ENCODE measurements at places on chromosomes 2 and 18.
A peak's percentile ranks its signal among the peaks of the same experiment; 100 is the strongest.

DNA sequence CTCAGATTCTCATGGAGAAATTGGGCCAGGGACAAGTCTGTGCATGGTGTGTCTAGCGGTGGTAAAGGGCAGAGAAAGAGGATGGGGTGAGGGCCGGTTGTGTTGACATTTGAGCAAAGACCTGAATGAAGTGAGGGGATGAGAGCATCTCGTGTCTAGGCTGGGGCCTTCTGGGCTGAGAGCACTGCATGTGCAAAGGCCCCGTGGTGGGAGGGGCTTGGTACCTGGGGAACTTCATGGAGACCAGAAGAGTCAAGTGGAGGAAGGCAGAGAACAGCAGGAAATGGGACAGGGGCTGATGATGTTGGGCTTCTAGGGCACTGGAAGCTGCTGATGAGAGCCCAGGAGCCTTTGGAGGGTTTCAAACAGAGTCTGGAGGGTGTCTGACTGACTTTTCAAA is 76.8 kb downstream of the SH3BP4 start:
- H3K27ac ChIP-seq: no peak overlapping the region
- no peak for DNase-seq

DNA sequence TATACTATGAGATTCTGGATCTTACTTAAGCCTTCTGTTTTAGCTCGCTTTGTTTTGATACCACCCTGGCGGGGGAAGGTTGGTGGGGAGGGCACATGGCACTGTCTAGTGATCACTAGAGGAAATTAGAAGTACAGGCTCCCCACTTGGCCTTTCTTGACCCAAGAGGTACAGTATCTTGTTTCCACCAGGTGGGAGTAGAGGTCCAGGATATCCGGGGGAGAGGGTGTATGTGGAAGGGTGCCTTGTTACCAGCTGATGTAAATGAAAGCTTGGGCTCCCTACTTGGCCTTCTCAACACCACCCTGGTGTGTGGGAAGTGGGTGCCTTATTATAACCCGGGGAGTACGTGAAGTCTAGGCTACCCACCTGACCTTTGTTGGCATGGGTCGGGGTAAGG is 7.5 kb downstream of the GALNT1 start:
- H3K27me3 ChIP-seq: no peaks in the 10 kb centered on the region
- peaks cover 1% of the 10 kb centered on the region for H3K4me1 ChIP-seq
- 0 out of 2 replicates have a peak, but pooled peaks cover 3% of the 10 kb centered on the region for H3K36me3 ChIP-seq
- no peak for DNase-seq

- no peaks in the 10 kb centered on the region for H3K4me1 ChIP-seq
- H3K4me3 ChIP-seq: no peak overlapping the region
- no peak overlapping the region for H3K27ac ChIP-seq
- H3K27me3 ChIP-seq: no peaks in the 10 kb centered on the region
Observed at GRCh38 chr2:106531676-106532214, 44.6 kb downstream of the CD8B2 start.

DNA sequence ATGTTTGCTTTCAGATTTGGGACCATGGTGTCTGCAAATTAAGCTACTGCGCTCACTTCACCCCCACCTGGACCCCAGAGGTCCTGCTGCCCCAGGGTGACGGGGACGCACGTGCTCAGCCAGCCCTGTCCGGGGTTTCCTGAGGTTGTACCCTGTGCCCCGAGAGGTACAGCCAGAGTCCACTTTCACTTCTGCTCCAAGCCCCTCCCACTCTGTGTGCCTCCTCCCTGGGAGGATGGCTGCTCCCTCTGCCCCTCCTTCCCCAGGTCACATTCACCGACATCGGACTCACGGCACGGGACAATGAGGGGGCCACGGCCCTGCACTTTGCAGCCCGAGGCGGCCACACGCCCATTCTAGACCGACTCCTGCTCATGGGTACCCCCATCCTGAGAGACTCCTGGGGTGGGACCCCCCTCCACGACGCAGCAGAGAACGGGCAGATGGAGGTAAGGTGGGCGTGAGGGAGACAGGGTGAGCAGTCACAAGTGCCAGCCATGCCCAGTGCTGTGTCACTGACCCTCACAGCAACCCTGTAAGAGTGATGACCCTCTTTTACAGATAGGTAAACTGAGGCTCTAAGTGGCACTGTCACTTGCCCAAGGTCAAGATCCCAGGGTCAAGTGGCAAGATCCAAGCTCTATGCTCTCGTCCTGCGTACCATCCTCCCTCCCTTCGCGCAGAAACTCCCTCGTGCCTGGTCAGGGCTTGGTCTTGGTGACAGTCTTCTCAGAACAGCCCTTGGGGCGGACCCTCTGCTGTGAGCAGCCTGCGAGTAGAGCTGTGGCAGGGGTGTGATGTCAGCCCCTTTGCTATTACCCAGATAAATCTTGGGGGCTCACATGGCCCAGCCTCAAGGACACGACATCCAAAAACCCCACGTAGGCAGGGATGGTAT is 7.6 kb downstream of the ESPNL start:
- DNase-seq: no peak
- no peaks in the 10 kb centered on the region for H3K36me3 ChIP-seq
- H3K4me1 ChIP-seq: 0 out of 2 replicates have a peak, but pooled peaks cover 3% of the 10 kb centered on the region
- no peaks in the 10 kb centered on the region for H3K27me3 ChIP-seq

DNA sequence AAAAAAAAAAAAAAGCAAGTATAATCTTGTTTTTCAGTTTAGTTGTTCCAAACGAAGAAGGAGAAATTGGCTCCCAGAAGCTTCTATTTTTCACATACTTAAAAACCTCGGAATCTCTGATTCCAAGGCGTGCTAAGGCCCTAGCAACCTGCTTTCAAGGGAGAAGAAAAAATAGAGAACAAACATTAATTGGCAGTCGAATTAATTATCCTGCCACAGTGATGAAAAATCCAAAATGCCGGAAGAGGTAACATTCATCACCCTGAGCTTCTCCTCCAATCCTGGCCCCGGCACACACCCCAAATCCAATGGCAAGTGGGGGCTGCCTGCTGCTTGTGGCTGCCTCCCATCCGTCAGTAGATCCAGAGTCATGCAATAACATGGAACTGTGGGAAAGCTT is 250.2 kb upstream of the CHAC2 start:
- H3K36me3 ChIP-seq: no peaks in the 10 kb centered on the region
- DNase-seq: no peak
- peaks cover 3% of the 10 kb centered on the region for H3K4me1 ChIP-seq
- no peaks in the 10 kb centered on the region for H3K27me3 ChIP-seq
- no peak overlapping the region for H3K4me3 ChIP-seq

GRCh38 chr2:240196716-240197461 is 56.4 kb upstream of the OTOS start:
- DNase-seq: no peak
- no peak overlapping the region for H3K27ac ChIP-seq
- H3K36me3 ChIP-seq: no peaks in the 10 kb centered on the region

GRCh38 chr2:48248251-48248933 is 281.6 kb upstream of the STON1 start:
- H3K4me1 ChIP-seq: no peaks in the 10 kb centered on the region
- DNase-seq: peak; percentile 11
- H3K36me3 ChIP-seq: no peaks in the 10 kb centered on the region
- no peak overlapping the region for H3K27ac ChIP-seq
- H3K4me3 ChIP-seq: no peak overlapping the region

GRCh38 chr2:142742371-142743214 is 134.9 kb upstream of the KYNU start:
- no peak for DNase-seq
- H3K27ac ChIP-seq: no peak overlapping the region
- H3K4me1 ChIP-seq: no peaks in the 10 kb centered on the region
- H3K36me3 ChIP-seq: no peaks in the 10 kb centered on the region
- H3K27me3 ChIP-seq: no peaks in the 10 kb centered on the region

GRCh38 chr18:68507781-68508180 is 207.1 kb downstream of the TMX3 start:
- no peak overlapping the region for H3K27ac ChIP-seq
- no peaks in the 10 kb centered on the region for H3K36me3 ChIP-seq
- H3K4me1 ChIP-seq: no peaks in the 10 kb centered on the region
- H3K4me3 ChIP-seq: no peak overlapping the region
- DNase-seq: no peak
- no peaks in the 10 kb centered on the region for H3K27me3 ChIP-seq

Data from iPS DF 6.9 (cell line).